ENCODE measurements at places on chromosomes 6 and 20.

DNA sequence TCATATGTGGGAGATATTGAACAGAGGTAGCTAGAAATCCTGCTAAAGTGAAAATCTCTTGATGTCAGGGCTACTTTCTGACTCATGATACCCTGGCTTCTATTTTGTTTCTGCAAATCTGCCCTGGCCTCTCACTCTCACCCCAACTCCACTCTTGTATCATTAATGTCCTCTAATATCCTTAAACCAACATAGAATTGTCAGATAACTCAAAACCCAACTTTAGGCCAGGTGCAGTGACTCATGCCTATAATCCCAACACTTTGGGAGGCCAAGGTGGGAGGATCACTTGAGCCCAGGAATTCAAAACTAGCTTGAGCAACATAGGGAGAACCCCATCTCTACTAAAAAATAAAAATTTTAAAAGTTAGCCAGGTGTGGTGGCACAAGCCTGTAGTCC is 33.8 kb upstream of the OSTM1 start:
- DNase-seq = no peak

- no peak for DNase-seq
Measured at GRCh38 chr6:4010048-4010447, 68.9 kb downstream of the FAM217A start.

GRCh38 chr20:37295595-37295994 is 6.1 kb downstream of the MANBAL start:
- peak; percentile 48 for DNase-seq

- DNase-seq = peak; percentile 81
Measured at GRCh38 chr6:130366107-130367005, 539 bp downstream of the TMEM200A start.

GRCh38 chr6:17291778-17292177 is 10.6 kb downstream of the RBM24 start:
- no peak for DNase-seq
